ENCODE measurements at places on chromosomes 7 and 10.
A peak's percentile ranks its signal among the peaks of the same experiment; 100 is the strongest.

- DNase-seq: no peak
These were observed 20.4 kb downstream of the CSGALNACT2 start for GRCh38 chr10:43158636-43159035.

DNA sequence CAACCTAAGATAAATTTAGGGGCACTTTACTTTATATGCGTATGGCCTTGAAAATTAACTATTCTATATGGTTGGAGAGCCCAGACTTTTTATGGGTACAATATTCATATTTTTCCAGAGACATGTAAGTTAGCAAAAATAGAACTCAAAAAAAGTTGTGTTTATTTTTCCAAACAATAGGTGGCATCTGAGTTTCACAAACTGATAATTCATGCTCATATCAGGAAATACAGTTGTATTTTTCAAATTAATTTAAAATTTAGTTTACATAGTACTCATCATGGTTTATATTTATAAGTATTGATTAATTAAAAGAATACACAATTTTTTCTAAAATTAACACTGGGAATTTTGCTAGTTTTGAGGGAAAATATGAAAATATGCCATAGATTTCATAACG, 34.6 kb downstream of the ANKRD7 start:
- no peak for DNase-seq

- DNase-seq: no peak
These were observed 15.1 kb upstream of the LIMK1 start for GRCh38 chr7:74068378-74069085.

DNA sequence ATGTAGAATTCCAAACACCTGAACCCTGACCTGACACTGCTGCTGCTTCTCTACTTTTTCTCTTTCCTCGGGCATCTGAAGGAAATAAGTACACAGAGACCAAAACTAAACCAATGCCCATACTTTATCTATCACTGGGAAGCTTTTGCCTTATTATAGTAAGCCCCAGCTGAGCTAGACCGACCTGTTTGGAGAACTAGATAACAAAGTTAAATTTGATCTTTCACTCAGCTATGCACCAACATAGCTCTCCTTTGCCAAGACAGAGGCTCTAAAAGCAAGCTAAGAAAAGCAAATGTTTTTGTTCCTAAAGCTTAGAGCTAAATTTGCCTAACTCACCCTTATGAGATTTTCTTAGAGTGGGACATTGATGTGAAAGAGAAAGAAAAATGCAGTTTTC, 39.1 kb downstream of the NHLRC2 start:
- DNase-seq: no peak

- DNase-seq: no peak
These were observed 58.8 kb upstream of the GAD2 start for GRCh38 chr10:26157734-26158133.

DNA sequence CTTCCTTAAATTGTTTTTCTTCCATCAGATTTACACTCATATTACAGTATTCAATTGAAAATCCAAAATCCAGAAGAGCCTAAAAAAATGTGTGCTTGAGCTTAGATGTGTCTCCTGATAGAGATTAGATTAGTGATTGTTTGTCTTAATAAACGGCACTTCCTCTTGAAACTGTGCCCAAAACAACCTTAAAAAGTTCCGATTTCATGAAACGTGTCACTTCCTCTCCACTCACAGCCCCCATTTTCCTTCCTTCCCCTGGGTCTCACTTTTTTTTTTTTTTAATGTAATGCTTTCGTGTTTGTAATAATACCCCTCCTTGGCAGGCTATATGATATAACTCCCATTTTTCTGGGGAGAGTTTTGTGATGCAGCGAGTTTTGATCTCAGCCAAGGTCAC, 114.8 kb upstream of the ADO start:
- DNase-seq: no peak

GRCh38 chr7:120933475-120933874, 17.1 kb upstream of the ING3 start:
- no peak for DNase-seq

DNA sequence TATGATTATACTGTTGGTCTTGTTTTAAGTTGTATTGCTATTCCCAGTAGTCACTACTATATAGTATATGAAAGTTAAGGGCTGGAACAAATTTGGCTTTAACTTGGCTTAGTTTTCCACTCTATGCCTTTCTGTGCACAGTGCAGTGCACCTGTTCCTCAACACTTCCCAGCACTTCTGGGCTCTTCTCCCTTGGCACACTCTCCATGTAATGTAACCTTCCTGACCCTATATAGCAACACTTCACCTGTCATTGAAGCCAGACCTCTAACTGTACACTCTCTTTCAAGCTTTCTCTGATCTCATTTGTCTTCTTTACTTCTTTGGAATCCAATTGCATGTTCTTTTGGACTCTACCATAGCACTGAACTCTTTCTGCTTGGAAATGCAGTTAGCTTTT, 83.9 kb upstream of the SMIM30 start:
- no peak for DNase-seq

DNA sequence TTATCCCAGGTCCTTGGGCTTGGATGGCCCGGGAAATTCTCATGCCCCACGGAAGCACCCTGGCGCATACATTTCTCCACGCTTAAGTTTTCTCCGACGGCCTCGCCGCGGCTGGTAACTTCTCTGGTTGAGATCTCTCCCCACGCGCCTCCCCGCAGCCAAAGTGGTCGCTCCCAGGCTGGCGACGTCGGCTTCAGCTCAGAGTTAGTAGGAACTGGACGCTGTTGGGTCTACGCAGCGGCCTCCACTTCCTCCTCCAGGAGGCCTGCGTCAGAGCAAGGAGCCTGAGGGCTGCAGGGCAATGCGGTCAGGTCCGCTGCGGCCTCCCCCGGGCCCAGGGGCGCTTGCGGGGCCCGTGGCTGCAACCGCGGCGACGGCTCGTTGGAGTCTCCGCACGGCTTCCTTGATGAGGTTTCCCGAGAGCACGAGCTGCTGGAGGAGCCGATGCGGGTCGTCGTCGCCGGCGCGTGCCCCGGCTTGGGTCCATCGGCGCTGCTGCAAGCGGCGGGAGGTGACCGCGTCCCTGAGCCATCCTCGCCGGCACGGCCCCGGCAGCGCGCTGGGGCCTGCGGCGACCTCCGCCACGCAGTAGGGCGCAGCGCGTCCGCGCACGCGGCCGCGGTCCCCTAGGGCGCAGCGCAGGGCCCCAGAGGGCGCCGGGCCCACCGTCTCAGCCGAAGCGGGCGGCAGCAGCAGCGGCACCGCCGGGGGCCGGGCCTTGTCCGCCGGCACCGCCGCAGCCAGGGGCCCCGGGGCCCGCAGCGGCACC, 744 bp downstream of the FRAT2 start:
- DNase-seq: peak; percentile 3

GRCh38 chr7:108408296-108408991, 47.8 kb downstream of the NRCAM start:
- no peak for DNase-seq

DNA sequence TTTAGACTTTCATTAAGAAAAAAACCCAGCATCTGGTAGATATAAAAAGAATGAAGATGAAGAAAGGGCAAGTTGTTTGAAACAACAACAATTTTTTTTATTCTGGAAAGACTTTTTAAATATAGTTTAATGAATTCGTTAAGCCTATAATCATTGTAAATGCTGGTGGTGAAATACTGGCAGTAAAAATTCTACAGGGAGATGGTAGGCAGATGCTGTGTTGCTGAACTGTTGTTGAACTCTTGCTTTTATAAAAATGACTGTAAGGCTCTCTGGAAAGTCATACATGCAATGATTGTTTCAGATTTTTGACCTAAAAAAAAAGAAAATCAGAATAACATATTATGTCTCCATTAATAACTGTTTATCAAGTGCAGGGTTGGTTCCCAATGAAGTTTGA, 39.0 kb downstream of the SCIN start:
- DNase-seq: no peak

GRCh38 chr7:113197274-113197673, 78.9 kb upstream of the SMIM30 start:
- DNase-seq: no peak

DNA sequence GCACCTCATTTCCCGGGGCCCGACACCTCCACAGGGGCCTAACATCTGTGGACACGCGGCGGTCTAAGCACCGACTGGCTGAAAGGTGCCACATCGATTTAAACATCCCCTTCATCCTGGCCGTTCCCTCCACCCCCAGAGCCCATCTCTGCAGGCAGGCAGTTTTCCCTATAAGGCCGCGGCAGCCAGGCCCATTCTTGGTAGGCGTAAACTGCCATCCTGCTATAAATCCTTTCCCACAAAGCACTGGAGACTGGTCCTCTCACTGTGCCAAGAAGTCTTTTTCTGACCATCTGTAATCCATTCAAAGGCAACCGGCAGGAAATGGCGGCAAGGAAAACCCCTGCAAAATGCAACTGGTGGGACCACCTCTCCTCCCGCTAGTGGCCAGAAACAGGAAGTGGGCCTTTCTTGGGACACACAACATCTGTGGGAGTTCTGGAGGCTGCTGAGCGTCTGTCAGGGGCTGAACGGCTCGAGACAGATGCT, 22.4 kb downstream of the ATXN7L1 start:
- DNase-seq: no peak

DNA sequence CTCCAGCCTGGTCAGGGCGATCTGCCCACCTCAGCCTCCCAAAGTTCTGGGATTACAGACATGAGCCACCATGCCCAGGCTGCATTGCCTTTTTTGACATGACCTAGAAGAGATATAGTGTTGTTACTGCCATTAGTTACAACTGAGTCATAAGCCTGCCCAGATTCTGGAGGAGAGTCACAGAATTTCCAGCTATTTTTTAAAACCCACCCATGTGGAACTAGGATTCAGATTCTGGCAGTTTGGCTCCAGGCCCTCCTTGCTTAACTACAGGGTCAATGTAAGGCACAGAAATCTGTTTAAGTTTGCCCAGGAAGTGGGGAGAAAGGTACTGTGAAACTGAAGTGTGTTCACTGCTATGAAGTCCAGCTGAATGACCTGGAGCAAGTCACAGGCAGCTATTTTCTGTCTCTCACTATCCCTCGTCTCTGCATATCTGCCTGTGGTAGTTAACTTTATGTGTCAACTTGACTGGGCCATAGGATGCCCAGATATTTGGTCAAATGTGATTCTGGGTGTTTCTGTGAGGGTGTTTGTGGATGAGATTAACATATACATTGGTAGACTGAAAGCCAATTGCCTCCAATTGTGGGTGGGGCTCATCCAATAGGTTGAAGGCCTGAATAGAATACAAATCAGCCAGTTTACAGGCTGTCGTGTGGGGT, 8.4 kb upstream of the MARVELD1 start:
- no peak for DNase-seq

DNA sequence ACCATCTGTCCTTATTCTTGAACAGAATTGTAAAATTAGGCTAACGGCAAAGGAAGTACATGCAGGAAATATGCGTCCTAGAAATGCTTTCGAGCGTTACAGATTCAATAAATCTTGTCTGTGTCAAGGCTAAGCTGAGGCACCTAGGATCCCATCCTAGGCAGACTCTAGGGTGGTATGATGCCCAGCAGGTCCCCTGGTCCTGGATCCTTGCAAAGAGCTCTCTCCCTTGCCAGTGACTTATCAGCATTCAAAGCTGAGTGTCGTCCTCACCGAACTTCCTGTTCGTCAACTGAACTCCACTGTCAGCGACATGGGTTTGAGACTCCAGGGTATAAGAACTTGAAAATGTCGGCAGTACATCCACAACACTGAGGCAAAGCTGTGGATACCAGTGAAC, 61.5 kb downstream of the AKR1E2 start:
- DNase-seq: no peak

DNA sequence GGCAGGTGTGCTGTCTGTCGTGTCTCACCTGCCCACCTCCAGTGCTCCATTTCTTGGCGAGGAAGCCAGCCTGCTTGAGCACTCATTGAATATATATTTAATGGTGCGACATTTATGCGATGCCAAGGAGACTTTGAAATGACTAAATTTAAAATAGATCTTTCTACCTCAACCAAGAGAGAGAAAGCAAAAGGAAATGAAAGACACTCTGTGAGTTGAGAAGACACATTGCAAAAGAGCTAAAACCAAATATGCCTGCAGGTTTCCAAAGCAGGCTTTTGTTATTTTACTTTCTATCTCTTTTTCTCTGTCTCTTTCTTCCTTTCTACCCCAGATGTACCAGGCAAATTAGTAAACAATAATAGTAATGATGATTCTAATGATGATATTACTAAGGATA, 53.6 kb upstream of the AOAH start:
- DNase-seq: no peak

DNA sequence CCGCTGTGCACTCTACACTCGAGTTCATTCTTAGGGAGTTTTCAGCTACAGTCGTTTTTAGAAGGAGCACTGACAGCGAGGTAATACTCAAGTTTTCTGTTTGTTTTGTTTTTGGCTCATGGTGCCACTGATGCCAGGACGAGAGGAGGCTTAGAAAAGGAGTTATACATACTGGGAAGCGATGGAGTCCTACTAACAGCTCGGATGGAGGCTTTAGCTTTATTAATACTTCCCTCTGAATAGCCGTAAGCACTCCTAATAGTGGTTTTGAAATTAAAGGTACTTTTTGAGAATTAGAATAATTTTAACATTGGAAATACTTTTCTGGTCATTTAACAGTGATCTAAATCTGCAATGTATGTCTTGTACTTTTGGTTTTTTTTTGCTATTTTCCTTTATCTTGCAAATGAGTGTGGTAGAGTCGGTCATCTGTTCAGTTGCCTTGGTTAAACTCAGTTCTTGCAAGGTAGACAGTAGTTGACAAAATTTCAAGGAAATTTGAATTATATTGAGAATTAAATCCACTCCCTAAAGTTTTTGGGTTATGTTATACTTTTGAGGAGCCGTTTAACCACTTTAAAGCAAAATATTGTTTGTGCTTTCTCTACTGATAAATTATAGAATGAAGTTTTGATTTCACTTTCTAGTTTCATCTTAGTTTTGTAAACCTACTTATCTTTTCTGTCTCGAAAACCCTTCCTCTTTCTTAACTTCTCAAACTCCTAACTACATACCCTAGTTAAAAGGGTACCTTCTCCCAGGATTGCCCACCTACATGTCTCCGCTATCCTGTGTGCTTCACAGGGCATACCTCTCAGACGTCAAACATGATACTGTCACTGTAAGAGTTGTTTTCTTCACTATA, 1.5 kb downstream of the HBP1 start:
- no peak for DNase-seq

GRCh38 chr7:94874036-94874785, 33.2 kb upstream of the PPP1R9A start:
- DNase-seq: no peak

DNA sequence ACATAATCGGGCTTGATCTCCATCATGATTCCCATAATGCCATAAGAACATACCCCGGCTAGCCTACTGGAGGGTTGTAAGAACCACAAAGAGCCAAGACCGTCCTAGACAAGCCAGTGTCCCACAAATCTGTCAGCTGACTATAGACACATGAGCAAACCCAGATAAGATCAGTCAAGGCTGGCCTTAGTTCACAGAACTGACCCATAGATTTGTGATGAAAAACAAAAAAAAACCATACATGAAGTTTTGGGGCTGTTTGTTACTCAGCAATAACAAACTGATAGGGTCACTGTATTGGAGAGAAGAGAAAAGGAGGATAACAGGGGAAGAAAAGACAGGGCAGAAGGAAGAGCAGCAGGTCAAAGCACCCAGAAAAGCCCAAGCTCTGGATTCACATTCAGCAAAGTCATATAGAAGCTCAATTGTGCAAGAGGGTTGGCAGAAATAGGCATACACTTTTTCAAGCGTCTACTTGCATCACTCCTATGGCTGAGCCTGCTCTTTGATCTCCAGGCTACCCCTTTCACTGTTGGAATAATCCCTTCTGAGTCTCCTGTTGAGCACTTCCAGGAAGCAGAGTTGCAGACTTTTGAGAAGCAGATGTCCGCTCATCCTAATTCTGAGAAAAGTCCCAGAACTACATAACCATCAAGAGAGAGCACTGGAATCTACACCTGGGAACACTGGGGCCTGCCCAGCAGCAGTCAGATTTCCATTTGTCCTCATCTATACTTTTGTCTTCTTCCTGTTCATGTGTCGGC, 122.0 kb upstream of the HABP2 start:
- no peak for DNase-seq

- DNase-seq: no peak
These were observed 74.1 kb upstream of the PRSS58 start for GRCh38 chr7:142331941-142332340.

All from effector memory CD4-positive, alpha-beta T cell (primary cell).